ENCODE measurements at places on chromosomes 5 and 9.

GRCh38 chr5:25688156-25688555, 1043.4 kb upstream of the CDH10 start:
- DNase-seq: no peak

DNA sequence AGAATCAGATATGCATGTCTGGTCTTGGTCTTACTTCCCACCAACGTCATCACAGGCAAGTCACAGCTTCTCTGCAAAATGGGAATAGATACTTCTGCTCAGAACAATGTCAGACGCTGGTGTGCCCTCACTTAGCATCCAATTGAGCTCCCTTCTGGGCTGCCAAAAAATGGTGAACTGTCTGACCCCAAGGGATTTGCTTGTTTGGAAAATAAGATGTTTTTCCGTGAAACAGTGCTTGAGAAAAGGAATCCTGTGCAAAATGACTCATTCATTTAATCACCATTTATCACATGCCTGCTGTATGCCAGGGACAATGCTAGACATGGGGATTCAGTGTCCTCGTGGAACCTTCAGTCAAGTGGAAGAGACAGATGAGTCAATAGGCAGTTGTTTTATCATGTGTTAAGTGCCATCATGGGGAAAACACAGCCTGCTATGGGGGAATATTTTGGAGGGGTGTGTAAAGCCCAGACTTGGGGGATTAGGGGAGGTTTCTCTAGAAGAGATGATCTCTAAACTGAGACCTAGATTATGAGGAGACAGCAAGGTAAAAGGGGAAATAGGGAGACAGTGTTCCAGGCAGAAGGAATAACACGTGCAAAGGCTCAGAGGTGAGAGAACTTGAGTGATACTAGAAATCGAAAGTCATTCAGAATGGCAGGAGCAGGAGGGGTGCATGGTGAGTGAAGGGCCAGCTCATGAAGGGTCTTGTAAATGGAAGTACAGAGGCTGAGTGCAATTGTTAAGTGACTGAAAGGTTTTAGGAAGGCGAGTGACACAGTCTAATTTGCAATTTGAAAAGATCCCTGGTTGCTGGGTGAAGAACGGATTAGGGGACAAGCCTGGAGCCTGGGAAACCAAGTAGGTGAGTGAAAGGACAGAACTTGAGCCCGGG, 3.9 kb downstream of the NIPAL4 start:
- DNase-seq: no peak

DNA sequence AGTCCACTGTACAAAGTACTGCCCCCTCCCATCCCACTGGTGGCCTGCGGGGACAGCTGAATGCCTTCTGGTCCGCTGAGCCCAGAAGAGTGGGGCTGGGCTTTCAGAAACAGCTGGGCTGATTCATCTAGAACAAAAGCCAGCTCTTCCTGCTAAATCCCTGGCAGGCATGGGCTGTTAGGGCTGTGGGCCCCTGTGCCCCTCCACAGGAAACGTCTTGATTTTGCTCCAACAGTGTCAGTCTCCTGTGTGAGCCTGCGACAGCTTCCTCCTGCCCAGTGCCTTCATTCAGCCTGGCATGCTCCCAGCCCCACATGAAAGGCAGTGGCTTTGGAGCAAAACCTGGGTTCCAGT, 6.9 kb upstream of the GSN start:
- no peak for DNase-seq

GRCh38 chr5:68002836-68003235, 212.7 kb upstream of the PIK3R1 start:
- no peak for DNase-seq

- DNase-seq: no peak
Measured at GRCh38 chr9:105254226-105254625, 9.8 kb downstream of the SLC44A1 start.

DNA sequence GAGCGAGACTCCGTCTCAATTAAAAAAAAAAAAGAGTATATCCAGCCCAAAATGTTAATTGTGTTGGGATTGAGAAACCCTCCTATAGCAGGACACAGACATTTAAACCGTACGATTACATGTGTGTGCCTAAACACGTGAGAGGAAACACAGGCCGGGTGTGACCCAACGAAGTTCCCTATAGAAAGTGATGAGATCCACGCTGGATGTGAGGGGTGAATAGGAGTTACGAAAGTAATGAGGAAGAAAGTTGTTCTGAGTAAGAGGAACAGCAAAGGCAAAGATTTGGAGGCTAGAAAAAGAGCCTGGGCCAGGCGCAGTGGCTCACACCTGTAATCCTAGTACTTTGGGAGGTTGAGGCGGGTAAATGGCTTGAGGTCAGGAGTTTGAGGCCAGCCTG, 13.6 kb downstream of the NAIF1 start:
- DNase-seq: no peak

GRCh38 chr9:109166771-109167601, at the start of gene FRRS1L:
TSS of gene FRRS1L (minus strand) at chr9:109167249. CDS start at chr9:109167138, 111 bp downstream.
- peak; percentile 16 for DNase-seq

DNA sequence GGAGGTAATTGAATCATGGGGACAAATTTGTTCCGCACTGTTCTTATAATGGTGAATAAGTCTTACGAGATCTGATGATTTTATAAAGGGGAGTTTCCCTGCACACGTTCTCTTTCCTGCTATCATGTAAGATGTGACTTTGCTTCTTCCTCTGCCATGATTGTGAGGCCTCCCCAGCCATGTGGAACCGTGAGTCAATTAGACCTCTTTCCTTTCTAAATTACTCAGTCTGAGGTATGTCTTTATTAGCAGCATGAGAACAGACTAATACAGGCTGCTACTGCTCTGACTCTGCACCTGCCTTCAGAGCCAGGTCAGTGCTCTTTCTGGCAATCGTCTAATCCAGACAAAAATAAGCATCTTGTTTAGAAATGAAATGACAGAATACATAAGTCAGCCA, 479.2 kb upstream of the TUSC1 start:
- no peak for DNase-seq

Data from activated CD4-positive, alpha-beta T cell treated with anti-CD3 and anti-CD28 coated beads for 36 hours (primary cell).